Hepatocyte (in vitro differentiated cells): ENCODE measurements at places on chromosomes 11 and 22.

DNA sequence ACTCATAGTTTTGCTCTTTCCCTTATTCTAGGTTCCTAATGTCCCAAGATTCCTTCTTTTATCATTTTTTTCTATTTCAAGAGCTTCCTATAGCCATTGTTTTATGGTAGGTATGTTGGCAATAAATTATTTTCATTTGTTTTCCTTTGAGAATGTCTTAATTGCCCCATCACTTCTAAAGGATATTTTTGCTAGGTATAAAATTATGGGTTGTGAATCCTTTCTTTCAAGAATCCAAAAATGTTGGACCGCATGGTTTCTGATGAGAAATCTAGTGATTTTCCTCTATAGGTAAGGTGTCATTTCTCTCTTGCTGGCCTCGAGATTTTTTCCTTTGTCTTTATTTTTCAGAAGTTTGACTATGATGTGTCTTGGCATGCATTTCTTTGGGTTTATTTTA is 22.3 kb downstream of the RTL6 start:
- DNase-seq: no peak

- DNase-seq: peak; percentile 91
Observed at GRCh38 chr11:65468874-65469333, 29.9 kb upstream of the MALAT1 start.

GRCh38 chr22:44869196-44869595 is 116.8 kb downstream of the ARHGAP8 start:
- DNase-seq: no peak

- no peak for DNase-seq
Observed at GRCh38 chr22:23756891-23757290, 2.7 kb upstream of the VPREB3 start.

DNA sequence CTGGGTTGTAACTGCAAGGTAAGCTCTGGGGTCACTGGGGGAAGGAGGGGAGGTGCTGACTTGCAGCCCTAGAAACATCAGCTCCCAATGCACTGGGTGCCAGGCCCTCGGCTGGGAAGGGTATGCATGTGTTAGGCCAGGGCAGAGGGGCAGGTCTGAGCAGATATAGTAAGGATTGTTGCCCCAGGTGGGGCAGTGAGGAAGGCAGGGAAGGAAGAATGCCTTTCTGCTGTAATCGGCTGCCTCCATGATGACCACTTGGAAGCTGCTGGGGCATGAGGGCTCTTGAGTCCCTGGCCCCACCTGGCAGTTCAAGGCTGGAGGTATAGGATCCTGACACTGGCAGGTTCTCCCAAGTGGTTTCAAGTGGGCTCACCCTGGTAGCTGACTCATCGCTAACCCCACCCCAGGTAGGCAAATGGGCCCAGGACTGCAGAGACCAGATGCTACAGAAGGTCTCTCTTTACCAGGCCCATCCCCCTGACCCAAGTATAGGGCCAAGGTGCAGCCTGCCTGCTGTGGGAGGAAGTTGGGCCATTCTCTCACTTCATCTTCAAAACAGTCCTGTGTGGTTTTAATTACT is 56.7 kb downstream of the TIMP3 start:
- no peak for DNase-seq

DNA sequence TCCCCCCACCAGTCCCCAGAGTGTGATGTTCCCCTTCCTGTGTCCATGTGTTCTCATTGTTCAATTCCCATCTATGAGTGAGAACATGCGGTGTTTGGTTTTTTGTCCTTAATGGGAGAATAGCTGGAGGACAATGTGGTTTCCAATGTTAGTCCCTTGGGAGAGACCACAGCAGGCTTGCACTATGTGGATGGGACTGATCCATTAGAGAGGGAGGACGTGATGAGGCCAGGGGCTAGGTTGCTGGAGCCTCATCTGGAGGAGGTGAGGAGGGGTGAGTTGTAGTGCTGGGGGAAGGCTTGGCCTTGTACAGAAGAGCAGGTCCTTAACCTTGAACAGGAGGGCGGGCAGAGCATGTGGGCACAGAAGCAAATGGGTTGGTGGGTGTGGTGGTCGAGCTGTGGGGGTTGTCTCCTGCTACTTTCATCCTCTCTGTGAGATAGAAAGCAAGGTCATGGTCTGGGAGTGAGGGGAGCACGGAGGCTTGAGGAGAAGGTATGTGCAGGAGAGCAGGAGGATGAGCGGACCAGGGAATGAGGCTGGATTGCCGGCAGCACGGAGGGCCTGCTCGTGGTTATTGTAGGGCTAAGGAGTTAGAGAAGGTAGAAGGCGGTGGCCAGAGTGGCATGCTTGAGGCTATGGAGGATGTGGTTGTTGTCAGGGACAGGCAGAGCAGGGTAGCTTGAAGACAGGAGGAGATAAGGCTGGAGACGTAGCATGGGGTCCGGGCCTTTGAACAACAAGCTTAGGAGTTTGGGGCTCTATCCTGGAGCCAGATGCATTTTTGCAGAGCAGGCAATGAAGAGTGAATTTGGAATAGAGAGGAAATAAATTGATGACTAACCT is 11.2 kb upstream of the SREBF2 start:
- DNase-seq: no peak

- DNase-seq: no peak
Observed at GRCh38 chr11:77027275-77027674, 6.9 kb upstream of the B3GNT6 start.

GRCh38 chr11:24155792-24156191 is 341.1 kb upstream of the LUZP2 start:
- no peak for DNase-seq

GRCh38 chr11:120400564-120401364 is 64.6 kb downstream of the ARHGEF12 start:
- peak; percentile 76 for DNase-seq

- no peak for DNase-seq
Observed at GRCh38 chr11:99098751-99099150, 78.0 kb downstream of the CNTN5 start.

- no peak for DNase-seq
Observed at GRCh38 chr11:108289699-108290098, 66.8 kb downstream of the ATM start.

- no peak for DNase-seq
Observed at GRCh38 chr22:37716708-37717107, 19.9 kb downstream of the TRIOBP start.

- no peak for DNase-seq
Observed at GRCh38 chr22:30214703-30215407, 31.7 kb downstream of the LIF start.

DNA sequence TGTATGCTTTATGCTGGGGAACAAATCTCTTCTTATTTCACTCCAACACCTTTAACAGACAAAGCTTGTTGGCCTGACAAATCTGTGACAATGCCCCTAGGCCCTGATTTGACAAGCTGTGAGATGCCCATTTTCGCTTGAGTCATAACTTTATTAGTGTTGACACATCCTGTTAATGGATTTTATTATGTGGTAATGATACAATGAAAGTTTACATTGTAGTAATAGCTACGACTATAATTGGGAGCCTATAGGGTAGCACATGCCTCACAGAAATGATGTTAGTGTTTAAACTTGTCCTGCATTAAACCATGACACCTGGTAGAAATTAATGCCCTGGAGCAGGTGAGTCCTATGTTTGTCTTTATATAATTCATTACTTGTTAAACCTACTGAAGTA is 3.3 kb upstream of the MMP10 start:
- no peak for DNase-seq

DNA sequence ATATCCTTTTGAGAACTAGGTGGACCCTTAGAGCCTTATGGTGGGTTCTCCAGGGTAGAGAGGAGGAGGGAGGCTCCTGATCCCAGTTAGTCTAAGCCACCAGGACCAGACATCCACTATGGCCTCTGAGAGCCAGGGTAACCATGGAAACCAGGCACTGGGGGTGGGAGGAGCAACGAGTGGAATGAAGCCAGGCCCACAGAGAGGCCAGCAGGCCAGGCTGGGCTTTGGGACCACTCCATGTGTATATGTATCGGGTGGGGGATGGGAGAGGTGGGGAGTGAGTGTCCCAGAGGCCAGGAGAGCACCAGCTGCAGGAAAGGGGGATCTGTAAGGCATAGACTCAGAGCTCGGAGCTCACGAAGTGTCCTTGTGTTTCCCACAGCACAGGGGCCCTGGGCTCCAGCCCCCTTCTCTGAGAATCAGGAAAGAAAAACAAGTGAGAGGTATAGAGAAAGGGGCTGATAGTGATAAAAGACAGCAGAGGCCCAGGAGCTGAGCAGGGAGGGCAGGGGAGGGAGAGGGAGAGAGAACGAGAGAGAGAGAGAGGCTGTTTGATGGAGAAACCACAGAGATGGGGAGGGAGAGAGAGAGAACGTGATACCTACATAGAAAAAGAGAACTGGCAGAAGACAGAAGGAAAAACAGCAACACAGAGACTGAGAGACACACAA is 15.5 kb upstream of the TSPAN18 start:
- DNase-seq: peak; percentile 51

- DNase-seq: no peak
Observed at GRCh38 chr11:60932605-60933356, 8.5 kb downstream of the TMEM132A start.

GRCh38 chr11:129691142-129691541 is 124.5 kb upstream of the TMEM45B start:
- DNase-seq: no peak

DNA sequence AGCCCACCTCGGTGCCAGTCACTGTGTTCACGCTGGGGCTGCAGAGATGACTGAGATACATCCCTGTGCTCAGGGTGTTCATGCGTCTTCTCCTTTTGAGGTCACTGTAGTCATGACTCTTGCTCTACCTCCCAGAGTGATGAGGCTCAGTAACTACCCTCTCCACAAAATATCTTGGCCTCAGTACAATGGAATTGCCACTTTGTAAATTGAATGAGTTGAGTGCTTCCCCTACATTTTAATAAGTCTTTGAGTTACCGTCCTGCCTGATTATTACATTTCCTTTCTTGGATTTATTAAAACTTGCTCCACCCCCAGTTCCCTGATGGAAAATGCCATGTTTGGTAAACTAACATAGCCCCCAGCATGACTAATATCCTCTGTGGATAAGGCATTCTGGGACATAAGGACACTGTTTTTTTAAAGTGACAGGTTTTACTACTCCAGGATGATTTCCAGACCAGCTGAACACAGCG is 15.9 kb downstream of the PRSS23 start:
- peak; percentile 19 for DNase-seq

GRCh38 chr11:1761110-1761856 is 2.4 kb downstream of the CTSD start:
- DNase-seq: no peak

DNA sequence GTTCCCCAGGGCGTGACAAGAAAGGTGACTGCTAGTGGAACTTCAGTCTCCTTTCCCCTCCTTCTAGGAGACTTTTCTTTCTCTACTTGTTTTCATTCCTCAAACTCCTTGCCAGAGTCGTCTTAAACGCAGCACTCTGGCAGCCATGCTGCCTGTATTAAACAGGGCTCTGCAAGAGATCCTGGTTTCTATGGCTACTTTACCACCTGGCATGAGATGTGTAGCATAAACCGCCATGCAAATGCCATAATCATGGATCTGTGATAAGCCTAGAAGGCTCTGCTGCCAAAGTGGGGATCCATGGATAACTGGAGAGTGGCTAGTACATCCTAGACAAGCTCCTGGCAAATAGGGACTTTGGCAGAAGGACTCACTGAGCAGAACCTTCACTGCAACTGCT is 321.1 kb downstream of the CADM1 start:
- DNase-seq: no peak

DNA sequence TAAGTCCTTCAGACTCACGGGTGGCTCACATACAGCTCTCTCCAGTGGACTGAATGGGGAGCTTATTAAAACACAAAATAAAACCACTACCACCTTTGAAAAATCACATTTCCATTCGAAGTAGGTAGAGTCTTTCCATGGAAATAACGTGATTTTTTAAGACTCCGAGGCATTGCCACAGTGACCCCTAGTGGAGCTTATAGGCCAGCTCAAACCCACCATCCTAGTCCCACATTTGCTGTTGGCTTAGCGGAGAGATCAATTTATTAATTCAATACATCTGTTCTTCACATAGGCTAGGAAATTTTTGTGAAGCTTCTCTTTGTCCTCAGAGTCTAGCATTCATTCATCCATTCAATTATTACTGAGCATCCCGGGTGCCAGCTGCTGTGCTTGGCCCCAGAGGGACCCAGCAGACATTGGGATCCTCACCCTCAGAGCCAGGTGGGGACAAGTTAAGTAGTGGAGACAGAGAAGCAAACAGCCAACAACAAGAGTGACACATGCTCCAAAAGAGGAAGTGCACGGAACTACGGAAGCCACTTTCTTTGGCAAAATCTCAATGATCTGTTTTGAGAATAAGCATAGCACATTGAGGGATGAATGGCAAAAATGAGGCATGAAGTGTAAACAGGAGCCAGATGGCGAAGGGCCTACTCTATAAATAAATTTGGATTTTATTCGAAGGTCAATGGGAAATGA is 10.2 kb upstream of the P4HA3 start:
- peak; percentile 34 for DNase-seq

- DNase-seq: no peak
Observed at GRCh38 chr11:42271306-42271705, 811.9 kb upstream of the LRRC4C start.

DNA sequence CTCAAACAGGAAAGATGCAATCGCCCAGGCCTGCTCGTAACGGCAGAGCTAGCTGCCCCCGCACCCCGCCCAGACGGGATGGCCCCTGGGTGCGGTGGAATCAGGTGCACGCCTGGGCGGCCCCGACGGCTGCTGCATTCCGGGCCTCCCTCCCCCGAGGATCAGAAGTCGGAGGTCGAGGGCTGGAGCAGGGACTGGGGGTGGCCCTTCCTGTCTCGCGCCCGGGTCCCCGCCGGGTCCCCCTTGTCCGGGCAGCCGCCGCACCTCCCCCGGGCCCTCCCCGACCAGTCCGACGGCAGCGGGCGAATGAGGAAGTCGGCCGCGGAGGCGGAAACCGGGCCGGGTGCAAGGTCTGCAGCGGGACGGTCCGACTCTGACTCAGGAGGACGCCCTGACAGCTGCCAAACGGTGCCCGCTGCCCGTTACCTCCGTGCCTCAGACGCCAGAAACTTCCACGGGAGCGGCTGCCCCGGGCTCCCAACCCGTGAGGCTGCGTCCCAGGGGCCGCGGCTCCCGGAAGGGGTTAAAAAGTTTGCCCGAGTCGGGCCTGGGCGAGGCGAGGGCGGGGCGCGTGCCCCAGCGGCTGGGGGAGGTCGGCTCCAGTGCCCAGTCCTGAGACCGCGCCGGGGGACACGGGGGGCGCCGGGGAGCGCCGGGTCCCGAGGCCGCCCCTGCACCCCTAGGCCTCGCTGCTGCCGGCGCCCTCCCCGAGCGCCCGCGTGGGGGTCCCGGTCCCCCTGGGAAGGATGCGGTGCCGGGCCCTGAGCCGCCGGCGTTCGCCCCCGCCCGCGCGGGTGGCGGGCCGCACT is 663 bp downstream of the MYH9 start:
- DNase-seq: peak; percentile 76

- no peak for DNase-seq
Observed at GRCh38 chr11:69531071-69531716, 49.7 kb downstream of the LINC01488 start.

DNA sequence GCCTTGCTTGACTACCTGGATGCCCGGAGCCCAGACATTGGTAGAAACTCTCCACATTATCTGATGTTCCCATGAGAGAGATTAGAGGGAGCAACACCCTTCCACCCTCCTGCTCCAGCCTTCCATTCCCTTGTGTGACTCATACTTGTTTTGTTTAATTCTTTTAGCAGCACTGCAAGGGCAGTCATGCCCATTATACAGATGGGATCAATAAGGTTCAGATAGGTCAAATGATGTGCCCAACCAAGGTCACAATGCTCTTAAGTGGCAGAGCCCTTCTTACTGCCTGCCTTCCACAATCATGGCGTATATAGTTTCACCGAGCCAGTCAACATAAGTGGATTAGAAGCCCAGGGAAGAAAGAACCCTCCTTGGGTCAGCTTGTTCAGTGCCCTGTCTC is 6.6 kb upstream of the CCDC134 start:
- DNase-seq: no peak
